Activated naive CD4-positive, alpha-beta T cell treated with anti-CD3 and anti-CD28 coated beads, Interleukin-2, amount 10 ng/mL, durations not matched to agents 7 days and 5 days (primary cell): ENCODE measurements at places on chromosomes 3 and 15.

DNA sequence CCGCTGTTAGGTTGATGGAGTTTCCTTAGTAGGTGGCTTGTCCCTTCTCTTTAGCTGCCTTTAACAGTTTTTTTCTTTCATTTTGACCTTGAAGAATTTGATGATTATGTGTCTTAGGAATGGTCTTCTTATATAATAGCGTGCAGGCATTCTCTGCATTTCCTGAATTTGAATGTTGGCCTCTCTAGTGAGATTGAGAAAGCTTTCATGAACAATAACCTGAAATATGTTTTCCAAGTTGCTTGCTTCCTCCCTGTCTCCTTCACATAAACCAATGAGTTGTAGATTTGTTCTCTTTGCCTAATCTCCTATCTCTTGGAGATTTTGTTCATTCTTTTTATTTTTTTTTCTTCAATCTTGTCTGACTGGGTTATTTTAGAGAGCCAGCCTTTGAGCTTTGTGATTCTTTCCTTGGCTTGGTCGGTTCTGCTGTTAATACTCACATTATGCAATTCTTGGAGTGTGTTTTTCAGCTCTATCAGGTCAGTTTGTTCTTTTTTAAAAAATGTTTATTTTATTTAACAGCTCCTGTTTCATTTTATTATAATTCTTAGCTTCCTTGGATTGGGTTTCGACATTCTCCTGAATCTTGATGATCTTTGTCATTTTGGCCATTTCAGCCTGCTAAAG lies 627.9 kb downstream of the SI start:
- no peak for DNase-seq
- no peaks in the 10 kb centered on the region for H3K36me3 ChIP-seq
- no peak overlapping the region for H3K27ac ChIP-seq
- no peaks in the 10 kb centered on the region for H3K27me3 ChIP-seq

- no peak overlapping the region for H3K27ac ChIP-seq
- H3K4me1 ChIP-seq: no peaks in the 10 kb centered on the region
- no peak for DNase-seq
- no peaks in the 10 kb centered on the region for H3K36me3 ChIP-seq
- no peak overlapping the region for H3K4me3 ChIP-seq
These were observed 3.6 kb upstream of the TMPRSS7 start for GRCh38 chr3:112030901-112031300.

DNA sequence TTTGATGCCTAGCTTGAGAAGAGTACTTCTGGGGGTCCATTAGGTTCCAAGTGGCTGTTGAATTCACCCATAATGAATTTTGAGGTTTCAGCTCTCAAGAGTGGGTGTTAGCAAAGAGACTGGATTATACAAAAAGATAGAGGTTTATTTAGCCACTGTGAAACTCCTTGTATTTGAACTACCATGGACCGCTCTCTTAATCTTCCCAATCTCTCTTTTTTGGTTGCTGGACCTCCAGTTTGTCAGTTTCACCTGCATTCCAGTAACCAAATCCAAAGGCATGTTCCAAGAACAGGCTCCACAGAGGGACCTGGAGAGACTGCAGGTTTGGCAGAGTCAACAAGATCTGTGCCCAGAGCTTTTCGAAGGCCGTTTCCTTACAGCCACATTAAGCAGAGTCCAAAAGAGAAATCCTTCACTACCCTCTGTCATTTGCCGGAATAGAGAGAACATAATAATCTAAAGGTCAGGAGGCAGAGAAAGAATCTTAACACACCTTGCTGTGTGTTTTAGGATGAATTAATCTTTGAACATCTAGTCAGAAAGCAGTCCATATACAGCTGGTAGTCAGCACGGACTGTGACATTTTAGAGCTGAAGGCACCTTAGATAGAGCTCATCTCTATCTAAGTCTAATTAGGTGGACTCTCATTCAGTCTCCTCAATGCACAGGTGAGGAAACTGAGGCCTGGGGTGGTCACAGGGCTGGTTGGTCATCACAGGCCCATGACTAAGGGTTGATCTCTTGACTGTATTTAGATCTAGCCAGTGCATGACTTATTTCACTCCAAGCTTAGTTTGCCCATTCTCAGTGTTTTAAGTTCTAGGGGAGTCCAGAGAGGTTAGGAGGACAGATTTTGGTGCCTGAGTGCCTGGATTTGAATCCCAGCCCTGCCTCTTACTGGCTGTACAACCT lies 1.3 kb downstream of the ABHD2 start:
- H3K27ac ChIP-seq: peak overlapping the region; percentile 78
- peaks cover 3% of the 10 kb centered on the region for H3K27me3 ChIP-seq
- peaks cover 41% of the 10 kb centered on the region for H3K4me1 ChIP-seq
- no peak overlapping the region for H3K4me3 ChIP-seq

GRCh38 chr3:64612082-64612860 lies 75.5 kb downstream of the ADAMTS9 start:
- no peak for DNase-seq
- H3K4me3 ChIP-seq: no peak overlapping the region
- no peak overlapping the region for H3K27ac ChIP-seq
- H3K4me1 ChIP-seq: no peaks in the 10 kb centered on the region
- H3K36me3 ChIP-seq: no peaks in the 10 kb centered on the region

DNA sequence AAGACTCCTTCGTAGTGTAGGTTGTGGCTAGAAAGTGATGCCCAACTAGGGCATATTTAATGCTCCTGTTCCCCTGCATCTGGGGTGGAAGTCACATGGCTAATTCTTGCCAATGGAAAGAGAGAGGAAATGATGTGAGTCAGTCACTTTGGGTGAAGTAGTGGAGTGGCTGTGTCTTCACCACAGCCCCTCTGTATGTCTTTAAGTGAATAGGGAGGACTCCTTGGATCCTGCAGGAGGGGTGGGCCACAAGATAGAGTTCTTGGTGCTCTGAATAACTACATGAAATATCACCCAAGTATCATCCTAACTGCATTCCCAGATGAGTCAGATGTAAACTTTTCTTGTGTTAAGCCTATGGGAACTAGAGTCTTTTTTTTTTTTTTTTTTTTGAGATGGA lies 17.8 kb upstream of the MB21D2 start:
- H3K27ac ChIP-seq: no peak overlapping the region
- no peak for DNase-seq
- H3K36me3 ChIP-seq: no peaks in the 10 kb centered on the region
- no peaks in the 10 kb centered on the region for H3K4me1 ChIP-seq
- H3K4me3 ChIP-seq: no peak overlapping the region

- DNase-seq: no peak
- H3K4me1 ChIP-seq: no peaks in the 10 kb centered on the region
- H3K27ac ChIP-seq: no peak overlapping the region
- no peaks in the 10 kb centered on the region for H3K27me3 ChIP-seq
- peaks cover 3% of the 10 kb centered on the region for H3K36me3 ChIP-seq
These were observed 21.9 kb upstream of the AP3B2 start for GRCh38 chr15:82731527-82731926.

DNA sequence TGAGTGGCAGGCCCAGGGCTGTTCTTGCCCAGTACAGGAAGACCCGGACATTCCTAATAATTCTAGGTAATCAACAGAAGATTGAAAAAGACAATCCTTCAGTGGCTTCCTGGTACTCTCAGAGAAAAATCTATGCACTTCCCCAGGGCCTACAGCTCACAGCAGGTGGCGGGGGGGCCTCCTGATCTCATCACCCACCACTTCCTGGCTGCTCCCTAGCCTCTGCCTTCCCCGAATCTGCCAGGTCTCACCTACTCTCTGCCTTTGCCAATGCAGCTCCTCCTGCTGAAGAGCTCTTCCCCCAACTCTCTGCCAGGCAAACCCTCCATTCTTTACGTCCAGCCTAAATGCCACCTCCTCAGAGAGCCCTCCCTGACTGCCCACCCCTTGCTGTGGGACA lies 37.5 kb downstream of the EHD4 start:
- peak overlapping the region; percentile 56 for H3K4me3 ChIP-seq
- peaks cover 69% of the 10 kb centered on the region for H3K4me1 ChIP-seq
- H3K27ac ChIP-seq: peak overlapping the region; percentile 97
- DNase-seq: peak; percentile 86
- H3K36me3 ChIP-seq: peaks cover 15% of the 10 kb centered on the region

- no peak overlapping the region for H3K4me3 ChIP-seq
- H3K27me3 ChIP-seq: no peaks in the 10 kb centered on the region
- no peaks in the 10 kb centered on the region for H3K4me1 ChIP-seq
- DNase-seq: no peak
- no peak overlapping the region for H3K27ac ChIP-seq
These were observed 258.5 kb downstream of the PTPRG start for GRCh38 chr3:61819861-61820260.
